Right renal pelvis (tissue), 4 donors: ENCODE measurements at places on chromosomes 5 and 9.

DNA sequence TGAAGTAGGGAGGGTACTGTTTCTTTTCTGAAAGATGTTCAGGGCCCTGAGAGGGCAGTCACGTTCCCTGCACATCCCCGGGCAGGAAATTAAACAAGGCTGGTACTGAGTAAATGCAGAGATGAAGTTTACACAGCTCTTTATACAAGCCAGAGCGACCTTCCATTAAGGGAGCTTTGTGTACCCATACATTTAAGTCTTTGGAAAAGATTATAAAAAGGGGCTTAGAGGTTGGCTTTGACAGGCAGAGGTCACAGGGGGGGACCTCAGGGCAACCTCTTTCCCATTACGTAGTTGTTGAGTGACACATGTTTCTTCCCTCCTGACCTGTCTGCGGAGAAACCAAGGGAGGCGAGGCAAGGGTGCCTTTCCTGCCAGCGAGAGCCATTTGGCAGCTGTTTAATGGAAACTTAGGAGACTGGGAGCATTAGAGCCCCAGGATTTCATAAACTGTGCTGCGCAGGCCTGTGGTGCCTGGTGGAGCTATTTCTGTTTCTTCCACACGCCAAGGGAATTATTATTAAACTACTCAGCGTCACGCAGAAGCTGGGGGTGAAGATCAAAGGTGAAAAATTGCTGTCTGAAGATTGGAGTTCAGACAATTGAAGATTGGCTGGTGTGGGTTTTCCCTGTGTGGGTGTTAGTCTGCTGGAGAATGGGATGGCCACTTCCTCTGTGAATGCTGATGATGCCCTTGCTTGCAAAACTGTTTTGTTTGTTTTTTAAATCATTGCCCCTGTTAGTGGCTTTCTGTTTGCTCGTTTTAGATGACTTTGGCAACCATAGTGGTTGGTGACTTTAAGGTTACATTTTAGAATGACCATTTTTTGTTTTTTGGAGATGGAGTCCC, 3.2 kb upstream of the SMIM32 start:
- DNase-seq: no peak

DNA sequence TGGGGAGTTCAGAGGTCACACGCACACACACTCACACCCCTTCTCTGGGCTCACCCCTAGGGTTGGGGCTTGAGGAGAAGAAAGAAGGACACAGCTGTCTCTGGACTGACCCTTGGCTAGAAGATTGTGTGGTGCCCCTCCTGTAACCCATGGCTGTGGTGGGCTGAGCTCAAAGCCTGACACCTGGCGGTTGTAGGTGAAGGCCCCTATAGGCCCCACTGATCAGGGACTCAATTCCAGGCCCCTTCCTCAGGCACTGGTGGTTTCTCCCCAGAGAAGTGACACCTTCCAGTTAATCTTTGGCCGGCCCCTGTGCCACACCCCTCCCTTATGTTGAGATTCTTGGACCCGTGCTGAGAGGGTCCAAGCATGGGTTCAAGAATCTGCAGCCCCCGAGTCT, 35.2 kb upstream of the CRB2 start:
- DNase-seq: no peak

GRCh38 chr5:111996574-111996973, 239.6 kb upstream of the NREP start:
- DNase-seq: no peak

GRCh38 chr9:128809036-128809599, 9.2 kb upstream of the ENDOG start:
- DNase-seq: no peak
